ENCODE measurements at places on chromosomes 2 and 18.
A peak's percentile ranks its signal among the peaks of the same experiment; 100 is the strongest.

DNA sequence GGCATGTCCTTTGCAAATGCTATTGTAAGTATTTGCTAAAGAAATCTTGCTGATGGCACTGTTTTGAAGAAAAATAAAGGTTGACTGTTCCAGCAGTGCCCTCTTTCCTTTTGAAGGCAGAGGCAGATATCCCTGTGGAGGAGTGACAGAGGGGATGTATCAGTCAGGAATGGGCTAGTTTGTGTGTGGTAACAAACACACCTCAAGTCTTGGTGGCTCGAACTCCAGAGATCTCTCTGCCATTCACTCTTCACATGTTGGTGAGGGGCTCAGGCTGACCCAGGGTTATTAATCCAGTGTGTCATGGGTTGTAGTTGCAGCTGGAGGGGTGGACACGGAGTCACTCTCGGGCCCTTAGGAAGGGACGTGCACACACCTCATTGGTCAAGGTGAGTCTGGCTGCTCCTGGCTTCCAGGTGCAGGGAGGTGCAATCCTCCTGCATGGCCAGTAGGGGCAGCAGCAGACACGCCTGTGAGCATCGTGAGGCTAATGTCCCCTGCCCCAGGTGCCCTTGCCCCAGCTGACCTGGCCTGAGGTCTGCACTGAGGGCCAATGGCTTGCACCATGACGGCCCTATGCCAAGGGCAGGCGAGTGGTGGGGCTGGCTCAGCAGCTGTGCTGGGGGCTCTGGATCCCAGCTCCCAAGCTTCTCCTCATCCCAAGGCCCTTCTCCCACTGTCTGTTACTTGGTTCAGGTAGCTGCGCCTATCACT, 146.5 kb downstream of the ASB1 start:
- DNase-seq: no peak

- no peak for DNase-seq
Observed at GRCh38 chr2:100068395-100068794, 74.0 kb downstream of the AFF3 start.

DNA sequence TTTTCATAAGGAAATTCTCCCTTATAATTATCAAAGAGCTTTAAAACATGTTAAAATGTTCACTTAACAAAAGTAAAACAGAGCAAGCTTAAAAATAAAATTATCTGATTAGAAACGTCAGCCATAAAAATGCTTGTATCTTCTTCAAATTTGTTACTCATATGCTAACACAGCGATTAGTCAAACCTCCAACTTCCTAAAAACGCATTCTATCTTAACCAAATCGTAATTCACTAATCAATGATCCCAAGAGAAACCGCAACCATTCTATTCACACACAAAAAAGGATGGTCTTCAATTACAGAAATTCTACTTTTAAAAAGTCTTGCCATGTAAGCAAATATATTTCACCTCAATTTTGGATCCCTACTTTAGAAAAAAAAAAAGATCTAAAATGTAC, 1.9 kb downstream of the STK17B start:
- no peak for DNase-seq

DNA sequence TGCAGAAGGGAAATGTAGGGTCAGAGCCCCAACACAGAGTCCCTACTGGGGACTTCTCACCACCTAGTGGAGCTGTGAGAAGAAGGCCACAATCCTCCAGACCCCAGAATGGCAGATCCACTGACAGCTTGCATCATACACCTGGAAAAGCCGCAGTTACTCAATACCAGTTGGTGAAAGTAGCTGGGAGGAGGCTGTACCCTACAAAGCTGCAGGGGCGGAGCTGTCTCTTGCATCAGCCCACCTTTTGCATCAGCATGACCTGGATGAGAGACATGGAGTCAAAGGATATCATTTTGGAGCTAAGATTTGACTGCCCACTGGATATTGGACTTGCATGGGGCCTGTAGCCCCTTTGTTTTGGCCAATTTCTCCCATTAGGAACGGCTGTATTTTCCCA, 237.3 kb downstream of the CALCRL start:
- DNase-seq: no peak

- DNase-seq: peak; percentile 67
Observed at GRCh38 chr2:232611559-232612218, 21.7 kb upstream of the EFHD1 start.

DNA sequence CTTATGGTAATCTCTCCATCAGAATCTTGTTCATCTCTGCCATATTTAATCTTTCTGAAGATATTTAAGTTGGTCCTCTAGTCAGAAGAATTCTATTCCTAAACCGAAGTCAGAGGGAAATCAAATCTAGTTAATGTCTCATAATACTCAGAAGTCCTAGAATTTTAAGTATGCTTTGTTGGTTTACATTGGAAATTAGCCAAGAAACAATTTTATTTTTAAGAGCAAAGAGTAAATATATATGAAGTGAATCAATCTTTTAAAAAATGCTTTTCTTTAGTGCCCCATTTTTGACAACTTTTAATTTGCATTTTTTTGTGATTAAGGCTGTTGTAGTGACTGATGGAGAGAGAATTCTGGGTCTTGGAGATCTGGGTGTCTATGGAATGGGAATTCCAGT, 38.1 kb downstream of the ME2 start:
- no peak for DNase-seq

DNA sequence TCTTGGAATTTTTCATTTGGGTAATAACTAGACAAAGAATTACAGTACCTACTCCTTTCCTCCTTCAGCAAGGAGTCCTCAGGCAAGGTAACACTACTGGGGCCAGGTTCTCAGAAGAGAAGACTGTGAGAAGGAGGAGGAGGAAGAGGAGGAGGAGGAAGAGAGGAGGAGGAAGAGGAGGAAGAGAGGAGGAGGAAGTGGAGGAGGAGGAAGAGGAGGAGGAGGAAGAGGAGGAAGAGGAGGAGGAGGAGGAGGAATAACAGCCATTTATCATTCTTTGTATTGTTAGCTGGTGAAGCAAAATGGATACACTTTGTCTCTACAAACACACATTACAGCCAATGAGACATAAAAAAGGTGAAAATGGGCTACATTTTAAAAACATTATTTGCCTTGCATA, 32.9 kb upstream of the SLC25A52 start:
- DNase-seq: no peak

GRCh38 chr2:85975581-85975980, 86.8 kb upstream of the ST3GAL5 start:
- DNase-seq: no peak

- DNase-seq: no peak
Observed at GRCh38 chr2:238387332-238387731, 39.4 kb upstream of the ASB1 start.

- no peak for DNase-seq
Observed at GRCh38 chr2:124395961-124396360, 370.9 kb downstream of the CNTNAP5 start.

GRCh38 chr2:47003641-47004427, 88.2 kb upstream of the MCFD2 start:
- no peak for DNase-seq

Measured in CD4-positive, alpha-beta T cell treated with Interleukin-12 subunit alpha and Interleukin-12 subunit beta, for 1 hour (primary cell).